ENCODE measurements at places on chromosomes 11 and 22.
A peak's percentile ranks its signal among the peaks of the same experiment; 100 is the strongest.

DNA sequence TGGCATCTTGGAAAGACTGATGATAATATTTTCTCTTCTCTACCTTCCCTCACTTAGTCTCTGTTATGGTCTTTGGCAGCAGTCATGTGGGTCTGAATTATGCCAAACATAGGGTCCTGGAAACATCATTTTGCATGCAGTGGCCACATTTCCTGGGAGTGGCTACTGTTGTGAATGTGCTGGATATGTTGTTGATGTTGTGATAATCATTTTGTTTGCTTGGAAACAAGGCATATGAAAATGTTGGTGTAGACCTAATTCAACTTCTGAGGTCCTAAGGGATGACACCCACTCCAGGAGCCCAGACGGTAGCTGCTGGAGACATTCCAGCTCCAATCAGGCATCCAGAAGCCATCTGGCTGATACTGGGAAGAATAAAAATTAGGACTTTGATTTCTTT is 109.7 kb downstream of the DCDC1 start:
- DNase-seq, result no peak

DNA sequence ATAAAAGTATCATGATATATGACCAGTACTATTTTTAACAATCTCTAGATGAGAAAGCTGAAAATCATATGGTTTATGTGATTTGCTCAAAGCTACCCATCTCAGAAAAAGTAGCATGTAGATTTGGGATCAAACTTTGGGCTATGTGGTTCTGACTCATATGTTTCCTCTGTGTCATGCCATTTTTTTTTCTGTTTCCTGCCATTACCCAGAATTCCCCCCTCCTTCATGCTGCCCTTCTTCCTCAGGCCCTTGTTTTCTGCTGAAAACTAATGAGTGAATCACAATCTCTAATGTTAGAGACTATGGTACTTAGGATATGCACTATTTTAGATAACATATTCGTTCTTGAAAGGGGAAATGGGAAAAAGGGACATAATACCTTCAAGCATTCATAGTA is 80.7 kb downstream of the JRKL start:
- no peak for DNase-seq

DNA sequence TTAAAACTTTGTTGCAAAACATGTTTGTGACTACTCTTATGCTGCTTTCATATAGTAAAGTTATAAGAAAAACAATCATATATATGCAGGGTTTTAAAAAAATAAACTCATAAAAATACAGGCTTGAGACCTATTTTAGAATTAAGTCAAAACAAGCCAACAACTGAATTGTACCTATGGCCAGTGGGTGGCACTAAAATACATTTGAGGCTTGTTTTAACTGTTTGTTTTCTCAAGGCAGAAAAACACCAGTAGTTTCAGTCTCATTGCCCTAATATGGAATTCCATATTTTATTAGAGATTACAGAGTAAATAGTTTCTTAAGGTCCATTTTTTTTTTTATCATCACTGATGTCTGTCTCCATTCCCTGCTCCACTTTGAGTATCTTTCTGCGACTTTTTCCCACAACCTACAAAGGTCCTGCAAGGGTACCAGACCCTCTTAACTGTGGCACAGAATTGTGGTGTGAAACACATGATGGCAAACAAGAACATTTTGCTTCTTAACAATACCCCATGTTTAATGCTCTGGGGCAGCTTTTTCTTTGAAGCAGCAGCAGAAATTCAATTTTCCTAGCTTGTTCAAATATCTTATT is 8.5 kb upstream of the CCDC89 start:
- no peak for DNase-seq

- no peak for DNase-seq
These were observed 84.7 kb downstream of the MAML2 start for GRCh38 chr11:96257972-96258934.

- DNase-seq, result no peak
These were observed 52.0 kb downstream of the CADM1 start for GRCh38 chr11:115452241-115452640.

GRCh38 chr11:108870373-108871020 is 205.6 kb downstream of the DDX10 start:
- no peak for DNase-seq

GRCh38 chr11:45710561-45710960 is 45.1 kb upstream of the CHST1 start:
- no peak for DNase-seq

- no peak for DNase-seq
These were observed 1.6 kb downstream of the DIXDC1 start for GRCh38 chr11:111938687-111939160.

GRCh38 chr11:129237456-129237855 is 45.3 kb upstream of the ARHGAP32 start:
- DNase-seq, result no peak

DNA sequence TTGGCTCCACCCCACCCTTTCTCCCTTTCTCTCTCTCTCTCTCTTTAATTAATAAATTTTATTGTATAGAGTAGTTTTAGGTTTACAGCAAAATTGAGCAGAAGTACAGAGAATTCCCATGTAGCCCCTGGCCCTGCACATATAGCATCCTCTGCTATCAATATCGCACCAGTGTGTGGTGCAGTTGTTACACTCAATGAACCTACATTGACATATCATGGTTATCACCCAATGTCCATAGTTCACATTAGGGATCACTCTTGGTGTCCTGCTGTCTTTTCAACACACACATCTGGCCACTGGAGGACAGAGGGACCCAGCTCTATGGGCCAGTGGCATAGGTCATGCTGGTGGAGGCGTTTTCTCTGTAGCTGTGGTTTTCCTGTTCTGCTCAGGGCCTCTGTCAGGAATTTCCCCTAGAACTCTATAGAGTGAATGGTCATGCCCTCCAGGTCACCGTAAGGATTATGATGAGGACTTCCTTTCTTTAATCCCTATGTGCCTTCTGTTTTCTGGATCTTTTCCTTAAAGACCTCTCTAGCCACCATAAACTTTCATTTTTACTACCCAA is 98.2 kb upstream of the NAV2 start:
- DNase-seq, result no peak

- DNase-seq, result no peak
These were observed 539 bp downstream of the SDHD start for GRCh38 chr11:112087212-112087611.

DNA sequence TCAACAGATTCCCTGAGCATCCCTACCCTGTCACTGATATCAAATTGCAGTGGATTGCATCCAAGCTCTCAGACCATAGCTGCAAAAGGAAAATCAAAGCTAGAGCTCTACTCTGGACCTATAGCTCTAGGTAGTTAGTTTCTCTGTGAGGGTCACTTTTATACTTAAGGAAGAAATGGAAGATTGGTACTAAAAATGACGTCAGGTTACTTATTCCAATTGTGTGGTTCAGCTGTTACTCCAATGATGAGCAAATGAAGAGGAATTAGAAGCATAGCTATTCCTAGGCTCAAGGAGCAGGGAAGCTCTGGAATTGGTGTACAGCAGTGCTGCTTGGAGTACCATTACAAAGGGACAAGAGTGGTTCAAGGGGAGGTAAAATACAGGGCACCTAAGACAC is 36.4 kb upstream of the GLYATL1 start:
- DNase-seq, result no peak

- DNase-seq, result no peak
These were observed 23.1 kb downstream of the TTC17 start for GRCh38 chr11:43381802-43382201.

DNA sequence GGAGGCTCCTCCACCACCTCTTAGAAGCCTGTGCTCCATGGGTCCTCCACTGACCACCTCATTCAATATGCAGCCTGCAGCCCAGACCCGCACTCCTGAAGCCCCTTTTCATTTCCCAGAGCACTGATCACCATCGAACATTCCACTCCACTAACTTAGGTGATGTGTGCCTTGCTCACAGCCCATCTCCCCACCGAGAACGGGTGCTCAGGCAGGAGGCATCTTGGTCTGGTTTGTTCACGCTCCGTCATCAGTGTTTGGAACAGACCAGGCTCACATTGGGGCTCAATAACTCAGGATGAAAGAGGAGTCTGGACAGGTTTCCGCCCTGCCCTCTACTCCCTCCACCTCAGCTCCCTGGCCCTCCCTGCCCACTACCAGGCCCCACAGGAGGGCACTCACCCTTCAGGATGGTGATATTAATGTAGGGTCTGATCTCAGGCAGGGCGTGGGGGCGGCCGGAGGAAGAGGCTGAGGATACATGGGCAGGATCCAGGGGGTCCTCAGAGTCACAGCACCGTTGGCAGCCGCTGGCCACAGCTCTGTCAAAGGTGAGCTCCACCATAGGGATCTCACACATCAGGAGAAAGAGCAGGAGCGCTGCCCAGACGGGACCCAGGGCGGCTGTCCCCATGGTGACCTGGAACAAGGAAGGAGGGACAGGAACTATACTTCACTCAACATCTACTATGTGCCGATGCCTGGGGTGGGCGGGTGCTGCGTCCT is 3.1 kb downstream of the C1QTNF6 start:
- DNase-seq, result no peak

GRCh38 chr11:35611741-35612140 is 6.5 kb upstream of the FJX1 start:
- DNase-seq, result no peak

- DNase-seq, result no peak
These were observed 2.3 kb downstream of the FRMD8 start for GRCh38 chr11:65388731-65389130.

DNA sequence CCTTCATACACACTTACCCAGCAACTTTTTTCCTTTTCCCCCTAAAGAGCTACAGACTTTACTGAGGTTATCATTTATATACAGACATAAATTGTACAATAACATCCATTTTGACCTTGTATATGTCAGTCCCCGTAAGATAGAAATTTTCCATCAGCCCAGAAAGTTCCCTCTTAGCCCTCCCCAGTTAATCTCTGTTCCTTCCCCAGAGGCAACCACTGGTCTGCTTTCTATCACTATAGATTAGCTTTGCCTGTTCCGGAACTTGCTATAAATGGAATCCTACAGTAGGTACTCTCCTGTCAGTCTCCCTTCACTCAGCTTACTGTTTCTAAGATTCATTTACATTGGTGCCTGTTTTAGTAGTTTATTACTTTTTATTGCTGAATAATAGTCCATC is 54.9 kb downstream of the TSPAN18 start:
- DNase-seq, result no peak

DNA sequence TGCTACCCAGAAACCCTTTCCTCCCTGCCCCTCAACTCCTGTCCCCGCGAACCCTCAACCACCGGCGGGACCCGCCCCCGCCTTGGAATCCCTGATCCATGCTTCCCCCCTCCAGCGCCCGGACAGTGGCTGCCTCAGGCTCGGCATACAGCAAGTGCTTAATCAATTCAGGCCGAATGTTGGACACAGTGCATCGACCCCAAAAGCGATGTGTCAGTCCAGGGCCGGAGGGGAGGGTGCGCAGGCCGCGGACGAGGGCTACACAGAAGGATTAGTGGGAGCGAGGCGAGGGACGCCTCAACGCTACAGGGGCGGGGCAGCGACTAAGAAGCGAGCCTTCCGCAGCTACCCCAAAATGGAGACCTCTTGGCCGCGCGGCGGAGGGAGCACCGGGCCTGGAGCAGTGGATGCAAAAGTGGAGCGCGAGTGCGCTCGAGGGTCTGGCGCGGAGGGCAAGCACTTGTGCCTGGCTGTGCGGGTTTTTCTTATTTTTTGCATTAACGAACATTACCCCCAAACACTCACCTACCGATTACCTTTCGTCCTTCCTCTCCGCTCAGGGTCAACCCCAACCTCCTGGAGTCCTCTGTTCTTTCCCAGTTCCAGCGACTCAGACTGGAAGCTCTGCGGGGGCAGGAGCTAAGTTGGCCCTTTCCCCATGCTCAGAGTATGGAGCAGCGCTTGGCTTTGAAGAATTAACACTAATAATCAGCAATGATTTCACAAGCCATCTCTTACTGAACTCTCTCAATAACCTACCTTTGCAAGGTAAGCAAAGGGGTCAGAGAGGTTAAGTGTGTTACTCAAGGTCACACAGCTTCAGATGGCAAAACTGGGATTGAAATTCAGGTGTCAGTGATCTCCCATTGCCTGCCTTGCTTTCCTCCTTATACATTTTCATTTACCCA is 30.0 kb upstream of the WNT11 start:
- no peak for DNase-seq

- no peak for DNase-seq
These were observed 3.4 kb upstream of the OR4C6 start for GRCh38 chr11:55658608-55659007.

DNA sequence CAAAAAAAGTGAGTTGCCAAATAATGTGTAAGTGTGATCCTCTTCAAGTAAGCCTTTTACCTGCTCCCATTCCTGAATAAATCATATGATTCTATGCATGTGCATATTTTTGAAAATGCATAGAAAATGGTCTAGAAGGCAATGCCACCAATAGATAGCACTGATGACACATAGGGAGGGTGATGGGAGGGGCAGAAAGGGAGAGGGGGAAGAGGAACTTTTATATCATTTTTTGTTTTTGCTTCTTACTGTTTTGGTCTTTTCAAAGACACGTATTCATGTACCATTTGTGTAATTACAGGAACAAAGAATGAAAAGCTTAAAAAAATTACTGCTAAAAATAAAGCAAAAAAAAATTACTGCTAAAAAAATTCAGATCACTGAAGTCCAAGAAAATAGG is 60.8 kb downstream of the C11orf58 start:
- no peak for DNase-seq

DNA sequence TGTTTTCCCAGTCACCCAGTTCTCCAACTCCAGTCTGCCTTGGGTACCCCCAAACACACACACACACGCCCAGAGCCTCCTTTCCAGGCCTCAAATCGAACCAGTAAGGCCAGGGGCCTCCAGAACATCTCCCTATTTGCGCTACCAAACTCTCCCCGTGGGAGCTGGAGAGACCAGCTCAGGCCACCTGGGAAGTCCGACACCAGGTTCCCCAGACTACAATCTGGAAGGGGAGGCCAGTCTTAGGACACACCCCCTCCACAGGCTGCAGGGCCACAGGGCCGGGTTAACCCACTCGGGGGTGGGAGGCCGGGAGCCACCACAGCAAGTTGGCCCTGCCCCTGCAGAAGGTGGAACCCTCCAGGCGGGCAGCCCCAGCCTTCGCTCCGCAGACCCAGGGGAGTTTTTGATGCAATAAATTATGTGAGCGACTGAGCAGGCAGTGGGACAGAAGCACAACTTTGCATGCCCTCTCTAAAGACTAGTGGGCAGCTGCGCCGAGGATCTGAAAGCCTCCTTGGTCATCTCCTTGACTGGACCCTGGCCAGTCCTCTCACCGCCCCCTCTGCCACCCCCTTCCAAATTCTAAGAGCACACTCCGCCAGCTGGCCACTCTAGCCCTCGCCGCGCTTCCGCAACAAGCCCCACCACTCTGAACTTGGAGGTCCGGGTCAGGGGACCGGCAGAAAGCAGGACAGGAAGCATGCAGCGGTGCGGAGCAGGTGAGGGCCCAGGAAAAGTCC is 2.8 kb downstream of the IGF2 start:
- no peak for DNase-seq

- no peak for DNase-seq
These were observed 5.6 kb upstream of the KIAA0930 start for GRCh38 chr22:45246060-45246985.

GRCh38 chr11:2885678-2886081 is at the start of gene CDKN1C:
Gene CDKN1C, minus strand, starts transcription at chr11:2885775. Its CDS starts 319 bp downstream, at chr11:2885456.
- peak; percentile 60 for DNase-seq

GRCh38 chr11:123543797-123544196 is 110.6 kb downstream of the SCN3B start:
- DNase-seq, result no peak

- DNase-seq, result no peak
These were observed 773.2 kb downstream of the FAM181B start for GRCh38 chr11:81960443-81960842.

All from stimulated activated CD4-positive, alpha-beta T cell treated with anti-CD3 and anti-CD28 coated beads, Interleukin-1b, Interleukin-23, amount 100 ng/mL, for 1 hour (primary cell).